GOT3 (cell line): ENCODE measurements at places on chromosomes 1 and 21.

GRCh38 chr1:28917757-28918118, 3.4 kb downstream of the EPB41 start:
- DNase-seq = no peak

- no peak for DNase-seq
These were observed 166.8 kb upstream of the KCNJ6 start for GRCh38 chr21:38082936-38083485.

- DNase-seq = no peak
These were observed 108.8 kb downstream of the KIF26B start for GRCh38 chr1:245263529-245264095.

DNA sequence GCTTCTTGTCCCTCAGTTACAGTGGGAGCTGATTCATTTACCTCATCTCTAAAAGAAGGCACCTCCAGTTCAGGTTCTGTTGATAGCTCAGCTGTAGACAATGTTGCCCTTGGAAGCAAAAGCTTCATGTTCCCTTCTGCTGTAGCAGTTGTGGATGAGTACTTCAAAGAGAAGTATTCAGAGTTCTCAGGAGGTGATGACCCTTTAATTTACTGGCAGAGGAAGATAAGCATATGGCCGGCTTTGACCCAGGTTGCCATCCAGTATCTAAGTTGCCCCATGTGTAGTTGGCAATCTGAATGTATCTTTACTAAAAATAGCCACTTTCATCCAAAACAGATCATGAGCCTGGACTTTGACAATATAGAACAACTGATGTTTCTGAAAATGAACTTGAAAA, 4.5 kb downstream of the ZBED6 start:
- DNase-seq = no peak

DNA sequence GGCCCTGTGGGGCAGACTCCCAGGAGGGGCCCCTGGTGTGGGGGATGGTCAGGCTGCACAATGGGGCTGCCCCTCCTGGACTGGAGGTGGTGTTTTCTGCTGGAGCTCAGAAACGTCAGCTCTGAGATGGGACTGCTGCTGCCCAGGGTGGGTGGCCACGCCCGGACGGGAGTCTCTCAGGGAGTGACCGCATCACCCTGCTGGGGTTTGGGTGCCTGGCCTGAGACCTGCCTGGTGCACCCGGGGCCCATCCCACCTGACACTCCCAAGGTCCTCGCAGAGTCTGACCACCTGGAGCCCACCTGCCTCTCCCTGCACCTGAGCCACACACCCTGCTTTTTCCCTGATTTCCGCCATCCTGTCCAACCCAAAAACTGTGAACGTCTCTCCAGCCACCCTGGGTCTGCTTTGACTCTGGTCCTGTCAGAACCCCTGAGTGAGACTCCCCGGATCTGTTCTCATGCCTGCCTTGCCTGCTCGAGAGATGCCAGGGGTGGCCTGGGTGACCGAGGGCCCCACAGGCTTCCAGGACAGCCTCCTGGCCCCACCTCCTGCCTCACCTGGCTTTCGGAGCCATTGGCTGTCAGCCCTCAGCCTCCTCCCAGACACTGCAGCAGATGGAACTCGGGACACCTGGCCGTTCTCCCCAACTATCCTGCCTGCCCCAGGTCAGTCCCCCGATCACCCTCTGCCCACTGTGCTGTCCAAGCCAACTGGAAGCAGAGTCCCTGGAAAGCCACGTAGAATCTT, 11.6 kb upstream of the SMYD3 start:
- no peak for DNase-seq

DNA sequence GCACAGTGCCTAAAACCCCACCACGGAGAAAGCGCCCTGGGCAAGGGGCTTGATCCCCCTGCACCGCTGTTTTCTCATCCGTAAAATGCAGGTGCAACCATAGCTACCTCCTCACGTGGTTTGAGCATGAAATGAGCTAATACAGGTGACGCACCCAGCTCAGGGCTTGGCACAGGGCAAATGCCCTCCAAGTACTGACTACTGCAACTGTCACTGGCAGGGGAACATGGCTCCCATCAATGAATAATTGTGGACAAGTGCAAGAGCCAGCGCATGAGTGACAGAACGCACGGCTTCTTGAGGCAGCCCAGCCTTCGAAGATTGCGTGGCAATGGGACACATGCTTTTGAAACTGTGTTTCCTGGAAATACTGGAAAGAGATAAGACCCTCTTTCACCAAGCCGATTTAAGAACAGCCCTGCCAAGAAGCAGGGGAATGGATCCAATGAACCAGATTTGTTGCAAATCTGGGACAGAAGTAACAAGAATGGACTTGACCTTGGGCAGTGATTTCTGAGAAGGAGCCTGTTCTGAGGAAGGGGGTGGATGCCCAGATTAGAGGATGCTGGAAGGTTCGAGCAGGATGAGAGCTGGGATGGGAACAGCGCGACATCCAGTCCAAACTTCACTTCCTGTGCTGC, 92.8 kb upstream of the IFFO2 start:
- DNase-seq = no peak

- DNase-seq = no peak
These were observed 40.9 kb downstream of the TNFRSF9 start for GRCh38 chr1:7899741-7900140.

- DNase-seq = no peak
These were observed 6.1 kb downstream of the CAPZA1 start for GRCh38 chr1:112625696-112626095.

- DNase-seq = no peak
These were observed 87.7 kb downstream of the KCNJ6 start for GRCh38 chr21:37828556-37828955.

DNA sequence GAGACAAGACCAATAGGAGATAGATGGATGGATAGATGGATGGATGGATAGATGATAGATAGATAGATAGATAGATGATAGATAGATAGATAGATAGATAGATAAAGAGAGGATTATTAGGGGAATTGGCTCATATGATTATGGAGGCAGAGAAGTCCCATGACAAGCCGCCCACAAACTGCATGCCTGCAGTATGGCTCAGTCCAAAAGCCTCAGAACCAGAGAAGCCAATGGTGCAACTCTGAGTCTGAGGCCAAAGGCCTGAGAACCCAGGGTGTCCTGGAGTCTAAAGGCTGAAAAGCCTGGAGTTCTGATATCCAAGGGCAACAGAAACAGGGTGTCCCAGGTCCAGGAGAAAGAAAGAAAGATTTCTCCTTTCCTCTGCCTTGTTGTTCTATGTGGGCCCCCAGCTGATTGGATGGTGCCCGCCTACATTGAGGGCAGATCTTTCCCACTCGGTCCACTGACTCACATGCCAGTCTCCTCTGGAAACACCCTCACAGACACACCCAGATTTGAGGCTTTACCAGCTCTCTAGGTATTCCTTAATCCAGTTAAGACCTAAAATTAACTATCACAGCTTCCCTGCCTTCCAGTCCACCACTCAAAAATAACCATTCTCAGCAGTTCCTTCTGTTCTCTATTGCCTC, 39.6 kb upstream of the IRF2BP2 start:
- DNase-seq = no peak

DNA sequence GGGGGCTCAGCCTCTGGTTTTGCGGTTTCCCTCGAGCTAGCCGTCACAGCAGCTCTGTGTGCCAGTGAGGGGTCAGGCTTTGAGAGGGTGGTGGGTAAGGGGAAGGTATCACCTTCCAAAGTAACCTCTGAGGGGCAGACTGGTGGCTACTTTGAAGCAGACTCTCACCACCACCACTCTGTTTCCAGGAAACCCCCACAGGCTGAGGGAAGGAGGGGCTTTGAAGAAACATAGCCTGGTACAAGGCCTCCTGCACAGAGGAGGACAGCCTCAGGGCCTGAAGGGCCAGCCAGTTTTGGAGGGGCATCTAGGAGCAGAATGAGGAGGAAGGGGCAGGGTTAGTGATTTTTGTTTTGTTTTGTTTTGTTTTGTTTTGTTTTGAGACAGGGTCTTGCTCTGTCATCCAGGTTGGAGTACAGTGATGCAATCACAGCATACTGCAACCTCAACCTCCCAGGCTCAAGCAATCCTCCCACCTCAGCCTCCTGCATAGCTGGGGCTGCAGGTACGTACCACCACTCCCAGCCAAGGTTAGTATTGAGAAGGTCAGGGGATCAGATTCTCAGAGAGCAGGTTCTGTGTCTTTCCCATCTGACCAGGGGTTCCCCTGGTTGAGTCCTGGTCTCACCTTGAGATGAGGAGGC, 17.2 kb upstream of the ZNF683 start:
- no peak for DNase-seq

DNA sequence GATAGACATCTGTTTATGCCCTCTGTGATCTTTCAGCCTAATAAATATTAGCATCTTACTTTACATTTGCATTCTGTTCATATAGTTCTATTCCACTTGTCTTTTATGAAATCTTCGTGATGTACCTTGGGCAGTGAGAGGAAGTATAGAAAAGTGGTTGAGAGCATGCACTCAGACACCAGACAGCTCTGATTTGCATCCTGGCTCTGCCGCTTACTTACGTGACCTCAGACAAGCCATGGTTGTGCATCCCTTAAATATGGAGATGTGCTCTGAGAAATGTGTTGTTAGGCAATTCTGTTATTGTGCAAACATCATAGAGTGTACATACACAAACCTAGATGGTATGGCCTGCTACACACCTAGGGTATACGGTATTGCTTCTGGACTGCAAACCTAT, 22.9 kb downstream of the OVGP1 start:
- no peak for DNase-seq

- no peak for DNase-seq
These were observed 4.2 kb downstream of the KISS1 start for GRCh38 chr1:204192046-204192445.

GRCh38 chr1:111197598-111198284, 2.7 kb downstream of the DENND2D start:
- no peak for DNase-seq

- no peak for DNase-seq
These were observed 23.5 kb downstream of the PHGDH start for GRCh38 chr1:119735217-119735616.

GRCh38 chr1:60898413-60898812, 183.9 kb upstream of the NFIA start:
- no peak for DNase-seq

GRCh38 chr1:941588-942383, 17.3 kb downstream of the NOC2L start:
- no peak for DNase-seq

DNA sequence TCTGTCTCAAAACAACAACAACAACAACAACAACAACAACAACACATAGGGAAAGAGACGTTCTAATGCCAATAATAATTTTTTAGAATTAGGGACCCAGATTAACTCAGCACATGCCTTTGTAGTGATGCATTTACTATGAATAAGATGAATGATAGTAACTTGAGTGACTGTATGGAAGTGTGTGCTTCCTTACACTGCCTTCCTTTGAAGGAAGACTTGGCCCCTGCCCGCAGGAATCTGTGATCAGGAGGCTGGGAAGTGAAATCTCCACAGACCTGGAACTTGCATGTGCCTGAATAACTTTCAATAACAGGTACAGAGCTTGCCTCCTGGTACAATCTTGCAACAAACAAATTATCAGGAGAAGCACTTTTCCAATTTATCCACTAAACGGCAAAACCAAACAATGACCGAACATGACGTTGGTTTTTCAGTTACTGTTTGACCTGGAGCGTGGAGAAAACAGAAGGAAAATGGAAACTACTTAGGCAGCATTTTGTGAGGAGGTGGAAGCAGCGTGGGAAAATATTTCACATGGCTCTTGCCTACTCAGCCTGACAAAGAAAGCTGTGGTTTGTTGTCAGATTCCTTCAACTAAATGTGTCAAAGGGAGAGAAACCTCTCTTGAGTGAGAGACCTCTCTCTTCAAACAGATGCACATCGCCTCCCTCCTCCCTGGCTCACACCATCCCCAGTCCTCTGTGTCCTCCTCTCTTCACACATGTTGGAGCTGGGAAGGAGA, 10.1 kb upstream of the ABCA4 start:
- no peak for DNase-seq

DNA sequence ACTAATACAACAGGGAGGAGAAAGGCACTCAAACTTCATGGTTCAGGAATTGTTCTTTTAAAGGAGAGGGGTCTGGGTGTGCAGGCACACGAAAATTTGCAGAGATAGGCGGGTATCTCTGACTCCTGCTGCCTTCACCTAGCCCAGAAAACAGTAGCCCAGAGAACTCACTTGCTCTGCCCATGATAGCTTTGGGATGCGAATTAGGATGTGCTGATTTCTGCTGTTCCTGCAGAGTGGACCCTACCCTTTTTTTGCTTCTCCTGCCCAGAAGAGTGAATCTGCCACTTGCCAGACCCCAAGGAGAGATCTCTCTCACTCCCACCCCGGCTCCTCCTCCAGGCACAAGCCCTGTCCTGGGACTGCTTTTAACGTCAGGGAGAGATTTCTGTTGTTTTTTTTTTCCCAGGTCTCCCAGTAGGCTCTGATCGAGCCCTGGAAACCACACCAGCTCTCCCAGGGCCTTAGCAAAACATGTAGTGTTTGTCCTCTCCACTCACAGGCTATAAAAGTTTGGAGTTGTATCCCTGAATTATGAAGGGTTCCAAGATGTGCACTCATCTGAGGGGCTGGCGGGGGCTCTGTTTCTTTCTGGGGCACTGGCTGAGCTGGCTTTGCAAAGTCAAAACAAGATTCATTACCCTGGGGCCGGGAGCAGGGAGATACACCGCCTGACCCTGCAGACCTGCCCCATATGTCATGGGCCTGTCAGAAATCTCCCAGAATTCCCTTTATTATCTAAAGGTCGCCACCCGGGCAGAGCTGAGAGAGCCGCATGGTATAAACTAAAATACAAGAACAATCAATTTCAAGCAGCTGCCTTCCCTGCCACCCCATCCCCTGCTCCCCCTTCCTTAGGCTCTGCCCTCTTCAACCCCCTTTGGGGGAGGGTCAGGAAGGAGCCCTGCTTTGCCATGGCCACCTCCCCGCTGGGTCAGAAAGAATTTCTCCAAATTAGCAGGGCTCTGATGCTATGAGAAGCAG, 17.9 kb downstream of the PLXNA2 start:
- no peak for DNase-seq

DNA sequence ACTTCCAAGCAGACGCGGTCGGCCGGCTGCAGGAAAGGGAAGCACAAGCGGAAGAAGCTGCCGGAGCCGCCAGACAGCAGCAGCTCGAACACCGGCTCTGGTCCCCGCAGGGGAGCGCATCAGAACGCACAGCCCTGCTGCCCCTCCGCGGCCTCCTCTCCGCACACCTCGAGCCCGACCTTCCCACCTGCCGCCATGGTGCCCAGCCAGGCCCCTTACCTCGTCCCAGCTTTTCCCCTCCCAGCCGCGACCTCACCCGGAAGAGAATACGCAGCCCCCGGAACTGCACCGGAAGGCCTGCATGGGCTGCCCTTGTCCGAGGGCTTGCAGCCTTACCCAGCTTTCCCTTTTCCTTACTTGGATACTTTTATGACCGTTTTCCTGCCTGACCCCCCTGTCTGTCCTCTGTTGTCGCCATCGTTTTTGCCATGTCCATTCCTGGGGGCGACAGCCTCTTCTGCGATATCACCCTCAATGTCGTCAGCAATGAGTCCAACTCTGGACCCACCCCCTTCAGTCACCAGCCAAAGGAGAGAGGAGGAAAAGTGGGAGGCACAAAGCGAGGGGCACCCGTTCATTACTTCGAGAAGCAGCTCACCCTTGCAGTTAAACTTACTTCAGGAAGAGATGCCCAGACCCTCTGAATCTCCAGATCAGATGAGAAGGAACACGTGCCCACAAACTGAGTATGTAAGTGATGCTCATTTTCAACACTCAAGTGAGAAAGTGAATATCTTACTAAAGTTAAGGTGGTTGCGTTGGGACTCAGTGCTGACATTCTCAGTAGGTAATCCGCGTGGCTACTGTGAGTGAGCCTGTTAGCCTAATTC, 25.5 kb downstream of the UTS2 start:
- DNase-seq = no peak

- no peak for DNase-seq
These were observed 20.0 kb upstream of the GPX7 start for GRCh38 chr1:52582116-52582696.

GRCh38 chr1:110068646-110069403, 1.6 kb downstream of the ALX3 start:
- no peak for DNase-seq
